Pancreas (tissue), 10 donors: ENCODE measurements at places on chromosomes 12 and 14. TPM values are rescaled to one million over a fixed set of nuclear protein-coding genes. Genes with fewer than 3 reads are reported as not detected.

- no peak for DNase-seq
Observed at GRCh38 chr12:63900922-63901793, 56.7 kb downstream of the SRGAP1 start.

DNA sequence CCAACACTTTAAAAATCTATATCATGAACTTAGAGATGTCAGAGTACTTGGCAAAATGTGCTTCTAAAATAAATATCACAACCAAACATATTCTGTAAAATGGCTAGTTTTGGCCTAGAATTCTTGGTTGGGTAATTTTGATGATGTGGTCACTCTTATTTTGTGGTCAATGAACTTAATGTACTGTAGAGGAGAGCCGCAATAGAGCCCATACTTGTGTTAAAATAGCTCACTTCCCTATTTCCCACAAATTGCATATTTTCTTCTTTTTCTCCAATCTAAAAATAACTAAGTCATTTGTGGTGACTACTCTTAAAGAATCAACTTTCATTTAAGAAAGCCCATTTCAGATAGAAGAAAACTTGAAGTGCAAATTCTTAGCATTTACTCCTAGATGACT, 619.4 kb downstream of the CCER1 start:
- no peak for DNase-seq

DNA sequence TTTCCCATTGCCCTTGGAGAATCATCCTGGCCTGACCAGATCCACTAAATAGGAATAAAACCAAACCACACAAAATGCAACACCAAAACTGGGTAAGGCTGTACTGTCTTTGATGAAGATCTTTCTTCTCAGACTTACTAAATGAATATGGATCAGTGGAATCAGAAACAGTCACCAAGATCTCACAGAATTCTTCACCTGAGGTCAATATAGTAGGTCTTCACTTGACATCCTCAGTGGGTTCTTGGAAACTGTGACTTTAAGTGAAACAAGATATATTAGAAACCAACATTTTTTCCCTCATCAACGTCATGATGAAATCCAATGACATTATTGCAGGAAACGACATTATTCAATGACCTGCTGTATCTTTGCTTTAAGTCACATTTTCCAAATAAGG, 526.2 kb downstream of the FUT8 start:
- no peak for DNase-seq

- DNase-seq: no peak
Observed at GRCh38 chr12:48007206-48007605, 2.9 kb upstream of the COL2A1 start.

DNA sequence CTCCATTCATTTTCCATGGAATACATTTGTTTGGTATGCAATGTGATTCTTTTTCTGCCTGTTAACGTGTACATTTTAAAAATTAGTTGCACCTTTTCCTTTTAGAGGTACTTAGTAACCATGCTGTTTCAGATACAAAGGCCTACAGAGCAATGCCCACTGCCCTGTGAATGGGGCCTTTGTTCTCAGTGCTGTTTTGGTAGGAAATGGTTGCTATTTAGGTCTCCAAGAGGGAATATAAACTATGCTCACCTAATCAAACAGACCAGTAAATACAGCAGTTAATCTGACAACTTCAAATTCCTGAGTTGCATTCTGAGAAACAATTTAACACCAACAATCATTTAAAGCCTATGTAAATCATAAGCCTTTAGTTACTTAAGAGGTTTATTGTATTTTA, 188.7 kb downstream of the BCAT1 start:
- no peak for DNase-seq

- no peak for DNase-seq
Observed at GRCh38 chr12:62925680-62926079, 9.3 kb downstream of the PPM1H start.

DNA sequence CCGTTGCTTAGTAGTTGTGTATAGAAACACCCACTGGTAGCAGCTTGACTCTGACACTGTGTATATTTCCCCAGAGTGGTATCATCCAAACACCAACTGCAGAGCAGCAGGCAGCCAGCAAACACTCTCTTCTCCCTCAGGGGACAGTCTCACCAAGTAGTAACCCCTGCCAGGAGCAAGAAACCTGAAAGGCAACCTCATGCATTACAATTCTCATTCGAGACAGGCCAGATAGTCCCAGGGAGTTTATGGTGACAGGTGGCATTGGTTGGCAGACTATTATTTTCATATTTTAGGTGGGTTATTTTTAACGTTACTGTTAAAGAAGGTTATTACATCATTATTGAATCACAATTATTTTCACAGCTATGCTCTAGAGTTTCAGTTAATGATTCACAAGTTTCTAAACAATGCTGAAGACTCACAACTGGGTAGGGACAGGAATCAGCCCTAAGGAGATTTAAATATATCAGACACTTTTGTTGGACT, 222.8 kb downstream of the EGLN3 start:
- no peak for DNase-seq

GRCh38 chr12:40105265-40105514, 691 bp downstream of the SLC2A13 start:
- no peak for DNase-seq

- no peak for DNase-seq
Observed at GRCh38 chr14:66152302-66152701, 333.9 kb upstream of the CCDC196 start.

- DNase-seq: no peak
Observed at GRCh38 chr12:74732164-74732784, 194.6 kb downstream of the ATXN7L3B start.

DNA sequence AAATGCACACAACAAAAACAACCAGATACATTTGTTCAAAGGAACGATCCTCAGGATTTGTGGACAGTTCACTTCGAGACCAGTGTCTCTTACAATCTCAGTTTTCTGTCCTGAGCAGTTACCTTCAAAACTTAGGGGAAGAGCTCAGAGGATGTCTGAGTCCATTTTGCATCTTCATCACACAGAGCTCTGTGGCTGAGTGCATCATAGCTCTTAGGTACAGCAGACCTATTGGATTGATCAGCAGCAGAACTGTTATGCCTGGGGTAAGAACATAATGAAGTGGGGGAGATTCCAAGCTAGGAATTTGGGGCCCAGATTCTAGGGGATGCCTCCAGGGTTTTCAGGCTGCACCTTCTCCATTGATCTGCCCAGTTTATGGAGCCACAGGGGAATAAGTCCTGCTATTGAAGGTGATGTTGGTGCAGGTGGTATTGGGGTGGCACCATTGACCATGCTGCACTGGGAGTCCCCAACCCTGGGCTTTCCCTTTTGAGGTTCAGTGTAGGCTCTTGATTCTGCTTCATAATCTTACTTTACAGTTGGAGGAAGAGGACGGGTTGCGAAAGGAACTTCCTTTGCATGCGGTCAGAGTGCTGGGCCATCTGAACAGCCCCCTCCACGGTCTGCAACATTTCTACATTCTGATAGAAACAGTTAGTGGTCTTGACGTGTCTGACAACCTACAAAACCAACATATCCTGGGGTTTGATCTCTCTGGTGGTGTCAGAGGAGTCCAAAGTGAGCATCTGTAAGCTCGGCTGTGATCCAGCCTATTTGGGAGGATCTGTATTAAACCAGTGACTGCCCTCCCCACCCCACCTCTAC, 112.8 kb downstream of the CHST11 start:
- DNase-seq: no peak

DNA sequence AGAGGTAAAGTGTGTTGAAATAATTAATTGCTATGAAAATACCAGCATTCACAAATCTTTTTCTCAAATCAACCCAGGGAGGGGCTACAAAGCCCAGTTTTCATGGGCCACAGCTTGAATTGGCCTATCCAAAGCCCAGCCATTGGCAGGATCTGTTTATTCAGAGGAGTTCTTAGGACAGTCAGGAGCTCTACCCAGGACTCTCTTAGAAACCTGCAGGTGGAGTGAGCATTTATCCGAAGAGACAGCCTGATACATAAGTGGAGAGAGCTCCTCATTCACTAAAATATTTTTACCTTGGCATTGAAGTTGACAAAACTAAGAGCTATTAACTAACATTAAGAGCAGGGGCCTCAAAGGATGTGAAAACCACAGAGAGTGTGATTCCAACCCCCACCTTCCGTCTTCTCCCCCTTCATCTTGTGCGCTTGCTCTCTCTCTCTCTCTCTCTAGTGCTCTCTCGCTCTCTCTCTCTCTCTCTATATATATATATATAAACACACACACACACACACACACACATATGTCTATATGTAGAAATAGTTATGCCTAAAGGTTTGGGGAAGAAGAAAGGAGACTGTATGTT, 315.5 kb downstream of the SNAPC1 start:
- no peak for DNase-seq

DNA sequence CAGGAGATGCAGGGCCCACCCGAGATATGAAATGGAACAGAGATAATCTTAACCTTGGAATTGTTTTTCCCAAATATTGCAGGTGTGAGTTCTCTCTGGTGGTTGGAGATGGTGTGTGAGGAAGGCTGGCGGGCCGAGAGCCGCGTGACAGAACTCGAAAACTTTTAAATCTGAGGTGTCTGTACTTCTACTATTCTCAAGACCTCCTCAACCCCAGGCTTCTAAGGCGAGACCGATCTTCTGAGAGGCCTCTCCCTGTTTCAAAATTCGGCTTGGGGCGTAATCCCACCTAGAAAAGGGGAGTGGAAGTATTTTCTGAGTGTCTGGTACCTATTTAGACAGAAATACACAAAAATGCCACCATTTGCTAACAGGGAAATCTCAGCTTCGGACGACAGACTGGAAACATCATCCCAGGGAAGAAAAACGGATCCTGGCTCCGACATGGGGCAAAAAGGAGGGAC, 611 bp downstream of the SARNP start:
- DNase-seq: no peak

- DNase-seq: no peak
Observed at GRCh38 chr14:101824339-101824727, 62.8 kb downstream of the PPP2R5C start.

- no peak for DNase-seq
Observed at GRCh38 chr12:75677522-75677921, 166.1 kb upstream of the KRR1 start.

DNA sequence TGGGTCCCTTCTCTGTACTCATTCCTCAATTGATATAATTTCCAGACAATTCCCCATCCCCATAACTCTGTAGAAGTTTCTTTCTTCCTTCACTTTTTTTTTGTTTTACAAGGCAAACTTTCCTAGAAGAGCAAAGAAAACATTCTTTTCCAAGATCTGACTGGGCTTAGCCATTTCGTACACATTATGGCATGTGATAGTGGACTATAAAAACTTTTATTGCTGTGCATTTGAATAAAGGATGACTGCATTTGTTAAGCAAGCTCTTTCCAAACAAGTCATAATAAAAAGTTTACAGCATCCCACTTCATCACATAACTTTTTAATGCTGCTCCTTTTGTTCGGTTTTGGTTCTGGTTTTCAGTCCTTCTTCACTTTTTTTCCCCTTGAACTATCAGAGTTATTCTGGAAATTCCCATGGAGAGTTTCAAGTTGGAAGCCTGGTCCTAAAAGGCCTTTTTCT, 231.0 kb upstream of the HMGA2 start:
- DNase-seq: no peak

GRCh38 chr12:90770861-90771260, 184.1 kb downstream of the CCER1 start:
- no peak for DNase-seq

DNA sequence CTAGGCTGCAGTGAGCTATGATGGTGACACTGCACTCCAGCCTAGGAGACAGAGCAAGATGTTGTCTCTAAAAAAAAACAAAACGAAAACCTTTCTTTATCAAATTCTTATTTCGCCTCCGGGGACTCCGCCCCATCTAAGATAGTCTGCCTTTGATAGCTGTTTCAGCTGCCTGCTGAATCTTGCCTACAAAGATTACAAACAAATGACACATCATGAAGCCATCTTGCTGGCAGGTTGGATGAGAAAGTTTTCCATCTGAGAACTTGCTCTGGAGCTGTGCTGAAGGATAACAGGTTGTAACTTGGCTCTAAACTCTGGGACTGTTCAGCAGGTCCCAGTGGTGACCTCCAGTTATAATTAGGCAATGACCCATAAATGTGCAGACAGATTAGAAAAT, 41.8 kb upstream of the AEBP2 start:
- DNase-seq: no peak

The EEF1AKMT3 gene
- 3.7 TPM for polyA plus RNA-seq

The TAS2R42 gene
- not detected for polyA plus RNA-seq

The TEX22 gene
- polyA plus RNA-seq: 0.40 TPM

The DPPA3 gene
- not detected for polyA plus RNA-seq

The KRT77 gene
- polyA plus RNA-seq: not detected

The B4GALNT3 gene
- polyA plus RNA-seq: 14.9 TPM

The SYNE3 gene
- polyA plus RNA-seq: 1.5 TPM

The SYT10 gene
- 0.05 TPM for polyA plus RNA-seq

The SYCP3 gene
- polyA plus RNA-seq: 0.30 TPM
